ENCODE measurements at places on chromosomes 1 and 21. TPM values are rescaled to one million over a fixed set of nuclear protein-coding genes. Genes with fewer than 3 reads are reported as not detected.

Gene IKBKE
- 9.9 TPM for total RNA-seq

DNA sequence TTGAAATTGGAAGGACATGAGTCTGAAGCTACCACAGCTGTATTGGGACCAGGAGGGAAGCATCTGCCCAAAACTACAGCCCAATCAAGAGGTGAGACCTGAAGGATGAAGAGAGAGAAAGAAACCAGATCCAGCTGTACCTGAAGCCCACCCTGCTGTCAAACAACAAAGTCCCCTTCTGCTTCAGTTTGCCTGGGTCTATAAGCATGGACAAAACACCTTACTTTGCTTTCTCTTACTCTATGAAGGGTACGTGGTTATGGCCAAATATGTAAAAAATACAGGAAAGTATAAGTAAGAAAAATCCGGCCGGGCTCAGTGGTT is 26.4 kb downstream of the TOMM20 start:
- DNase-seq, result no peak

- DNase-seq, result no peak
Observed at GRCh38 chr1:198986036-198986435, 347.2 kb downstream of the PTPRC start.

- DNase-seq, result no peak
Observed at GRCh38 chr1:221701570-221702186, 40.2 kb downstream of the DUSP10 start.

DNA sequence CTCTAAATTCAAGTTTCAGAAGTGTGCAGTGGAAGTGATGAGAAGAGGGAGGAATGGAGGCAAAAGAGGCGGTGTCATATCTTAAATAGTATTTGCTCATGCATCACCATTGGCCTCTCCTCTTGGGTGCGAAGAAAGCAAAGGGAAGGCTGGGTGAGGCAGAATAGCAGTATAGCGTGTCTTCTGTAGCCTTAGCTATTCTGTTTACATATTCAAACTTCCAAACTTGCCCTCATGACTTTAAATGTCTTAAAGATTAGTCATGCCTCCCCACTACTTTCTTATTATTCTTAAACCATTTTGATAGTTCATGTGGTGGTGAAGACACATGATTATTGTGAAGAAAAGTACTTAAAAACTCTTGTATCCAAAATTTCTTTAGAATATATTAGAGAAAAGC is 104.6 kb upstream of the TENT5C start:
- DNase-seq, result no peak

DNA sequence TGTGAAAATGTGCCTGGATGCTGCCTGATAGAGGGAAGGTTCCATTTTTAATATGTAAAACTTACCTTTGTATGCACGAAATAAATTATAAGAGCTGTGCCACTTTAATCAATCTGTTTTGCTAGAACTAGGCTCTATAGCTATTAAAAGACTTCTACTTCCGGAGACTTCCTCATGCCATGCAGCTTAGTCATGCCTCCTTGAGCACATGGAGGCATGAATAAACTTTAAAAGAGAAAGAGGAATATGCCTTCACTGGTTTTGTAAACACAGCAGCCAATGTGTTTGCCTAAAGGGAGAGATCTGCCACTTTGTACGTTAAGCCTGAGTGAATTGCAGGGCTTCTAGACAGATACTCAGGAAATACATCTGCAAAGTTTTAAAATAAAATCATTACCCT is 604.6 kb downstream of the LRRIQ3 start:
- DNase-seq, result no peak

GRCh38 chr1:67689267-67690017 is 4.4 kb downstream of the GADD45A start:
- no peak for DNase-seq
